ENCODE measurements at places on chromosomes 13 and 19.
A peak's percentile ranks its signal among the peaks of the same experiment; 100 is the strongest.

GRCh38 chr19:8423817-8424223, 10.7 kb downstream of the MARCHF2 start:
- DNase-seq = peak; percentile 93

- no peak for DNase-seq
Measured at GRCh38 chr13:36717966-36718545, 44.2 kb downstream of the SERTM1 start.

DNA sequence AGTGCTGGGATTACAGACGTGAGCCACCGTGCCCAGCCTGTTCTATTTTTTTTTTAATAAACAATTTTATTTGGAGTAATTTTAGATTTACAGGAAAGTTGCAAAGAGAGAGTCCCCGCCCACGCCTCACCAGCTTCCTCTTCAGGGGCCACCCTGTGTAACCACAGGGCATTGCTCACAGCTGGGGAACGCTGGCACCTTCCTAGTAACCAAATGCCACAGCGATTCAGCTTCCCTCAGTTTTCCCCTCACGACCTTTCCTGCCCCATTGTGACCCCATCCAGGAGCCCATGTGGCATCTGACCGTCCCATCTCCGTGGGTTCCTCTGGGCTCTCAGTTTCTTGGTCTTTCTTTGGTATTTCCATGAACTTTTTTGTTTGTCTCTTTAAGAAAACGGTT, 83.9 kb downstream of the GNG7 start:
- DNase-seq = no peak

DNA sequence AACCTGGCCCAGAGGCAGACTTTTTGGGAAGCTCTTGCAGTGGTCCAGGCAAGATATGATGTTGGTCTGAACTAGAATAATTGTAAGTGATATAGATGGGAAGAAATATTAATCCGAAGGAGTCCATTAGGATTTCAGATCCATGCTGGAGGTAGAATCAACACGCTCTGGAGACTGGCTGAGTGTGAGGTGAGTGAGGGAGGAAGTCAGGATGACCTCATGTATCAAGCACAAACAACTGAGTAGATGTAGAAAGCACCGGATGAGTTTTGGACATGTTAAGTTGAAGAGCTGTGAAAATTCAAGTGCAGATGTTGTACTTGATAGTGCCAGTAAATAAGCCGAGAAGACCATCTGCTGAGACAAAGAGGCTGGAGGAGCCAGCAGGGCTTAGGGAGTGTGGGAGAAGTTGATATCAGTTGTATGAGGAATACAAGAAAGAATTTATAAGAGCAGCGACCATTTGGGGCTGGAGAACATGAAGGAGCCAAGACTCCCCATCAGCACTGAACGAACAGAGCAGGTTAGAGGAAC, 5.3 kb upstream of the CNMD start:
- DNase-seq = no peak

DNA sequence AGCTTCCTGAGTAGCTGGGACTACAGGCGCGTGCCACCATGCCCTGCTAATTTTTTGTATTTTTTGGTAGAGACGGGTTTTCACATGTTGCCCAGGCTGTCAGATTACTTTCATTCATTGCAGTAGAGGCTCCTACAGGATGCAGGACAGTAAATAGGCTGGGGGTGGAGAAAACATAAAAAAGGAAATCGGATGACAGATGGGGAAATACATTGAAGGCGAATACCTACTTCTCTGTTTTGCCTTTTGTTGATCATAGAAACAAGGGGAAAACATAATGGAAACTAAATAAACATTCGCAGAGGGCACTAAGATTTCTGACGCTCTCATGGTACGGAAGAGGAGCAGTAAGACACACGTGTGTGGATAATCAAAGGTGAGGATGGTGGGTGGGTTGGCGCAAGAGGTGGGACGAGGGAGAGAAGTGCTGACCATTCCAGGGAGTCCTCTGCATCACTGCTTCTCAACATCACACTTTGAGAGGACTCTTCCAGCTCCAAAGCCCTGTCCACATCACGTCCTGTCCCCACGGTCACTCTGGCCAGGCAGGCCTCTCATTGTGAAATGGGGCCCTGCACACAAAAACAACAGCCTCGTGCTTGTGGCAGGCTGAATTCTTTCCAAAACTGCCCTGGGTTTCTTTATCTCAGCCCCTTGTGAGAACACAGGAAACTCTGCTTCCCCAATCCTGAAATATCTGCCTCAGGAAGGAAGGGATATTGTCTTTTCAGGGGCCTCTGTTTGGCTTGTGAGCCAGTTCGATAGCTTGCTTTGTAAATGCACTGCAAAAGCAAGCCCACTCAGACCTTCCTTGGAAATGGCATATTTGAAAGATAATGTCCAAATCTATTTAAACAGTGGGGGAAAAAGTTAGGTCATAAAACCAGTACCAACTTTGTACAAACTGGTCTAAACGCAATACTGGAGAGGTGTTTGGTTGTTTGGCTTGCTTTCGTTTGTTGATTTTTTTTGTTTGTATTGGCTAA, 188.5 kb downstream of the FOXO1 start:
- DNase-seq = peak; percentile 75

DNA sequence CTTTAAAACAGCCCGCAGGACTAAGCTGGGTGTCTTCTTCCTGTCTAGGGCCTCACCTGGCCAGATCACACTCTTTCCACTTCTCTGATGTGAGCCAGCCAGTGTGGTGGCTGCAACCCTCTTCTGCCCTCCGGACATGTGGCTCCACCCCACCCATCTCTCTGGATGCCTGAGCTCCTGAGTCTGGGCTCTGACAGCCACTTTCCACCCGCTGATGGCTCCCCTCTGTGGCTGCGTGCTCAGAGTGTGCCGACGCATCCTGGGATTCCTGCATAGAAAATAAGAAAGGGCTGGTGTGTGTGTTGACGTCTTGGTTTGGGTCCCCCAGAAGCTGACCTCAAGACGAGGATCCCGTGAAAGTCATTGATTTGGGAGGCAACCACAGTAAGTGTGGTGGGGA, 181.6 kb downstream of the URI1 start:
- DNase-seq = no peak

- no peak for DNase-seq
Measured at GRCh38 chr19:39167461-39168257, 29.1 kb upstream of the NCCRP1 start.

DNA sequence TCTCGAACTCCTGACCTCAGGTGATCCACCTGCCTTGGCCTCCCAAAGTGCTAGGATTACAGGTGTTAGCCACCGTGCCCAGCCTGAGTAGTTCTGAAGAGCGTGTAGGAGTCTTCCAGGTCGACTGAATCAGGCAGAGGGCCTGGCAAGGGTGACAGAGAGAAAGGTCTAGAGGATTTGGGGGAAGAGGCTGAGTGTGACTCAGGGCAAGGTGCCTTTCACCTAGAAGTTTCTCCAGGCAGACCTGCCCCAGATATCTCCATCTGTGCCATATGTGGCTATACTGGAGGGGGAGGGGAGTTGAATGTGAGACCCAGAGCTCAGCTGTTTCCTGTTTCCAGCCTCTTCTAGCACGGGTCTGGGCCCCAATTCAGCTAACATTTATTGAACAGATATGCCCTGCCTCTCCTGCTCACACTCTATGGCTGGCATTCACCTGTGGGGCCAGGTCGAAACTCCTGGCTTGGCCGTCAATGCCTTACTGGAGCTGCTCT, 1.3 kb downstream of the CCDC159 start:
- no peak for DNase-seq

GRCh38 chr13:44273216-44273615, 100.4 kb upstream of the SERP2 start:
- no peak for DNase-seq

- DNase-seq = no peak
Measured at GRCh38 chr19:1938071-1938470, 2.9 kb upstream of the CSNK1G2 start.

DNA sequence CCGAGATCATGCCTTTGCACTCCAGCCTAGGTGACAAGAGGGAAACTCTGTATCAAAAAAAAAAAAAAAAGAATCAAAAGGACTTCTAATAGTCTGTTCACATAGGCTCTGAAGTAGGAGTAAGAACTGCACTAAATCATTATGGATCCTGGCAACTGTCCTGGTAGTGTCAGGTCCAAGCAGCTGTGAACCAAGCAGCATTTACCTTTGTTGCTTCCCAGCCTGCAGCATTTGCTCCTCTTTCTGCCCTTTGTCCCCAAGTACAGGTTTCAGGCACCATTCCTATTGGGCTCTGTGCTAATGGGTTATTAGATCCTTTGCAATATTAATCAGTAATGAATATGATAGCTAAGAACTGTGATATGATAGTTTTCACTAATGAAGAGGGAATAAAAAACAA, 77.4 kb upstream of the NBEA start:
- no peak for DNase-seq

GRCh38 chr19:51137792-51138425, 4.2 kb upstream of the SIGLEC7 start:
- no peak for DNase-seq

DNA sequence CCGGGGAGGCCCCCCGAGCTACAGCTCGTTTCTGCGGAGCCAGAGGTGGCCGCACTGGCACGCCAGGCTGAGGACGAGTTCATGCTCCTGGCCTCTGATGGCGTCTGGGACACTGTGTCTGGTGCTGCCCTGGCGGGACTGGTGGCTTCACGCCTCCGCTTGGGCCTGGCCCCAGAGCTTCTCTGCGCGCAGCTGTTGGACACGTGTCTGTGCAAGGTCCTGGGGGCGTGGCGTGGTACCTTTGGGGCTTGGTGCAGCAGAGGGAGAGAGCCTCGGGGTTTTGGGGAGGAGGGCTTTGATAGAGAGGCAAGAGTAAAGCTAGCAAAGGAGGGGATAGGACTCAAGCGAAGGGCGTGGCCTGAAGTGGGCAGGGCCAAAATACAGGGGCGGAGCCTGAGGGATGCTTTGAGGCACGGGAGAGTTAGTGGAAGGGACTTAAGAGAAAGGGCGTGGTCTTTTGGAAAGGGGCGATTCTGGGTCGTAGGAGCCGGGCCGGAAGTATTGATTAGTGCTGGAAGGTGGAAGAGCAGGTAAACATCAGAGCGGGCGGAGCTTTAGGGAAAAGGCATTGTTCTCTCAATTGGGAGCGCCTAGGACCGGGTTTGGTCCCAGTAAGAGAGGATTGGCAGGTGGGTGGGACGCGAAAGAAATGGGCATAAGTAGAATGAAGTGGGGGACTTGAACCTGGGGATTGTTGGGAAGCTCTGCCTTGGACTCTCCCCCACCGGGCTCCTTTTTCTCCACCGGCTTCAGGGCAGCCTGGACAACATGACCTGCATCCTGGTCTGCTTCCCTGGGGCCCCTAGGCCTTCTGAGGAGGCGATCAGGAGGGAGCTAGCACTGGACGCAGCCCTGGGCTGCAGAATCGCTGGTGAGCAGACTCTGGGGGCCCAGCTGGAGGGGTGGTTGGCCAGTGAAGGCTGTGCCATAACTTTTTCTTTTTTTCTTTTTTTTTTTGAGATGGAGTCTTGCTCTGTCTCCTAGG, 1.2 kb downstream of the PPM1N start:
- no peak for DNase-seq

GRCh38 chr19:468587-469256, 7.9 kb upstream of the SHC2 start:
- DNase-seq = no peak

- DNase-seq = no peak
Measured at GRCh38 chr13:41699759-41700158, 242.4 kb downstream of the RGCC start.

GRCh38 chr19:41869374-41869955, 7.6 kb upstream of the CD79A start:
- no peak for DNase-seq

DNA sequence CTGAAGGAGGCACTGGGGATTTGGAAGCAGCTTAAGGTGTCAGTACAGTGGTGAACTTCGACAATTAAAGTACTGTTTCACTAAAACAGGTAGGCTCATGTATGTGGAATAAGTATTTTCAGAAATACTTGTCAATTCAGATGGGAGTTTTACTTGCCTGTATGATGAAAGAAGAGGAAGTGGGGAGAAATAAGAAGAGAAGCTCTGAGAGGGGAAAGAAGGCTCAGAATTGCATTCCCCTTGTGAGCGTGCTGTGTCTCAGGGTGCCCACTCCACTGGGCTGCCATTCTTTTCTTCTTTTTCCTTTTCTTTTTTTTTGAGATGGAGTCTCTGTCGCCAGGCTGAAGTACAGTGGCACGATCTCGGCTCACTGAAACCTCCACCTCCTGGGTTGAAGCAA, 38.6 kb upstream of the RNF17 start:
- no peak for DNase-seq

- no peak for DNase-seq
Measured at GRCh38 chr13:45921162-45921736, 69.7 kb upstream of the SIAH3 start.

GRCh38 chr13:101499406-101499805, 46.9 kb downstream of the ITGBL1 start:
- no peak for DNase-seq

All from HepG2 (cell line).